HuH-7 (cell line): ENCODE measurements at places on chromosomes 11 and 22.

DNA sequence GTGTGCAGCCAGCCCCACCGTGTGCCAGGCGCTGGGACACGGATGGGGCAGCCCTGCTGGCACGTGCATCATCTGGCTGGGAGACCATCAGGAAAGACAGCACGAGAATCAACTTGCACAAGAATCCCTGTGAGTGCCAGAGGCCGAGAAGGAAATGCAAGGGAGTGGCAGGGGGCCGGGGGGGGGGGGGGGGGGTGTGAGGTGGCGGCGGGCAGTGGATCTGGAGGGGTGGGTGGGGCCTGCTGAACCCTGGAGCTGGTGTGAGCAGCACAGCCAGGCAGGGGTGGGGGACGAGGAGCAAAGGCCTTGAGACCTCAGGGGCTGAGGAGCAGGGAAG lies 14.0 kb upstream of the FLRT1 start:
- DNase-seq: no peak

GRCh38 chr11:34416766-34417165 lies 22.0 kb upstream of the CAT start:
- DNase-seq: no peak

DNA sequence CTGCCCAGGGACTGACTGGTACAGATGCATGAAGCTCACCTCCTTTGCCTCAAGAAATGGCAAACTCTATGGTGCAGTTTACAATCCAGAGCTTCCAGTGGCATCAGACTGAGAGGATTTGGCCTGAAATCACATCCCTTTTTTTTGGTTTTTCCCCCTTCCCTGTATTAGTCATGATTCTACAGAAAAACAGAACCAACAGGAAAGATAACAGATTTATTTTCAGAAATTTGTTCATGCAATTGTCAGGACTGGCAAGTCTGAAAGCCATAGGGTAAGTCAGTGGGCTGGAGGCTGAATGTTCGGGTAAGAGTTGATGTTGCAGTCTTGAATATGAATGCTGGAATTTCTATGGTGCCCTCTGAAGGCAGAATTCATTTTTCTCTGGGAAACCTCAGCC lies 12.0 kb upstream of the ZDHHC13 start:
- no peak for DNase-seq

DNA sequence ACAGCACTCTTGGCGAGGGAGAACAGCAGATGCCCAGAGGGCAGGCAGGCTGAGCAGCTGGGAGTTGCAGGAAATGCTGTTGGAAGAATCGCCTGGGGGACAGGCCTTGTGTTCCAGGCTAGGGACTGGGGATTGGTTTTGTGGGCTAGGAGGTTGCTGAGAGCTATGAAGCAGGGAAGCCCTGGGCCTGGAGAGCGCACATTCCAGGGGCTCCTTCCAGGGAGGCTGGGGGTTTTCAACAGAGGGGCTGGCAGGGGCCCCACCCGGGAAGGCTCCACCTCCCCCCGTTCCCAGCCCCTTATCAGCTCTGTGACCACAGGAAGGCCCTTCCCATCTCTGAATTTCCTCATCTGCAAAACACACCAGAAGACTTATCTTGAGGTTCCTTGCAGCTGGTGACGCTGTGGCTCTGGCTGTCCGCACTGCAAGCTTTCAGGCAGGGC lies 21.7 kb downstream of the WNT11 start:
- DNase-seq: no peak

DNA sequence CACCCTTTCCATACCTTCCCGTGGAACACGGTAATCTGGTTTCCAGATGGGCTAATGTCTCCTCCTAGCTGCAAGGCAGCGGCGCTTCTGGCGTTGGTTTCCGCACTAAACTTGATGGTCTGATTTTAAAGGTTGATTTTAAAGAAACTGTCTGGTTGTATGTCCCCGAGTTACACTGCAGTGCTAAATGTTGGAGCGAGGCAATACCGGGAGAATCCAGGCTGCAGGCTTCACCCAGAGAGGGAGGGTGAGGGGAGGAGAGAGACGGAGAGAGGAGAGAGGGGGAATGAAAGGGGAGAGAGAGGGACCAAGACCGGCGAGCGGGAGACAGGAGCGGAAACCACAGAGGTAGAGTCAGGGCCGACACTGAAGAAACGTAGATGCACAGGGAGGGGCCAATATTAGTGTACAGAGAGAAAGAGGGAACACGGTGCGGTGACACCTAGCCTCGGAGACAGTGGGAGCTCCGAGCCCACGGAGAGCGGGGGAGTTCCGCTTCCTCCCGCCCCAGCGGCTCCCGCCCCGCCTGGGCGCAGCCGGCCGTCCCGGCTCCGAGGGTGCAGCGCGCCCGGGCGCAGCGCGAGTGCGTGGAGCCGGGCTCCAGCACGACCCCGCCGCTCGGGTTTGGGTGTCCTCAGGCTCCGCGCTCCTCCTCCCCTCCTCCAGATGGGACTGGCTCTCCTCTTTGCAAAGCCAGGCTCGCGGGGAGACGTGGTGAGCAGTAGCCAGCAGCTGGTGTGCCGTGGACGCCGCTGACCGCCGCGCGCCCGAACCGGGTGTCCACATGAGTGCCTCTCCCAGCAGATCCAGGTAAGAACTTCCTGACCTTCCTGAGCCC lies 71.9 kb upstream of the GRAMD1B start:
- no peak for DNase-seq
